Foreskin fibroblast (primary cell): ENCODE measurements at places on chromosomes 12 and 14.

DNA sequence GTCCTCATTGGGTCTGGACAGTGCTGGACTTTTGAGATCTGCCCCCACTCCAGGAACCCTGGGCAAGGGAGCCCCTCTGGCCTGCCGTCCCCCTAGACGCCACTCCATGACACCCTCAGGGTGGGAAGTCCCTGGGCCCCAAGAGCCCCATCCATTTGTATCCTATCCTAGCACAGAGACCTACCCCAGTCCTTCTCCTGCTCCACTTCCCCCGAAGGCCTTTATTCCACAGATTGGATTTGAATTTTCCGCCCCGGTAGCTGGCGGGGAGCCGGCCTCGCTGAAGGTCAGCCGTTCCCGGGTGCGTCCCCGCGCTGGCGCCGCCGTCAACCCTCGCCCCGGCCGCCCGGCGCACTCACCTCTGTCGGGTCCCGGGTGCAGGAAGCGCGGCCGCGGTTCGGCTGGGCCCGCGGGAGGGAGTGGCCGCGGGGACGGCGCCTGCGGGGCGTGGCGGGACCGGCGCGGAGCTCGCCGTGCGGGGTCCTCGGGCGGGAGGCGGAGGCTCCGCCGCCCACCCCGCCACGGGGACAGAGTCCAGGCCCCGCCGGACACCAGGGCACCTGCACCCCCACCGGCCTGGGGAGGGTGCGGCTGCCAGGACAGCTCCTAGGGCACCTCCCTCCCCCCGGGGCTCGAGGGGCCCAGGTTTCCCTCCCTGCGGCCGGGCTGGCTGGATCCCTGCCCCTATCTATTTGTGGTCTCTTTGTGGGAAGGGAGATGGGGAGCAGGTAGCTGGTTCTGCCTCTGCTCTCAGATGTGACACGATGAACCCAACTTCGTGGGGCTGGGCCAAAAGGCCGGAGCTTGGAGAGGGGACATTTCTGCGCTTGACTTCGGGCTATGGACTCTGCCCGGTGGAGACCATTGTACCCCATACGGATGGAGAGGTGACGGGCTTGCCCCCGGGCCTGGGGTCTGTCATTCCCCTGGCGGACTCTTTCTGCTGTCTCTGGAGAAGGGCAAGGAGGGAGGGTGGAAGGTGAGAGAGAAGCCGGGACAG lies 19.9 kb upstream of the GPR68 start:
- DNase-seq, result no peak

DNA sequence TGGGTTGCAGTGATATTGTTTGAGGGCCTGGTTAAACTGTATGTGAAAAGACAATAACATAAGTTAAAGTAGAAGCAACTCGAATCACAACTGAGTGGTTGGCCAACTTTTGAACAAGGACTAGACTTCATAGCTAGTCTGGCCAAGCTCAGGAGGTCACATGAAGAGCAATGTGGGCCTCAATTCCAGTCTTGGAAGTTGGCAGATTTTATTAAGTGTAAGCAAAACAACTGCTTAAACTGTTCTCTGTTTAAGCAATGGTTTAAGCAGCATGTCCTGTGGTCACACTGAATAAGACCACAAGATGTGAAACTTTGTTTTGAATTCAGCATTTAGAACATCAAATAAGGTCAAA lies 100.4 kb downstream of the TMTC3 start:
- DNase-seq, result peak; percentile 59

GRCh38 chr12:79648881-79649280 lies 41.9 kb downstream of the PAWR start:
- no peak for DNase-seq

DNA sequence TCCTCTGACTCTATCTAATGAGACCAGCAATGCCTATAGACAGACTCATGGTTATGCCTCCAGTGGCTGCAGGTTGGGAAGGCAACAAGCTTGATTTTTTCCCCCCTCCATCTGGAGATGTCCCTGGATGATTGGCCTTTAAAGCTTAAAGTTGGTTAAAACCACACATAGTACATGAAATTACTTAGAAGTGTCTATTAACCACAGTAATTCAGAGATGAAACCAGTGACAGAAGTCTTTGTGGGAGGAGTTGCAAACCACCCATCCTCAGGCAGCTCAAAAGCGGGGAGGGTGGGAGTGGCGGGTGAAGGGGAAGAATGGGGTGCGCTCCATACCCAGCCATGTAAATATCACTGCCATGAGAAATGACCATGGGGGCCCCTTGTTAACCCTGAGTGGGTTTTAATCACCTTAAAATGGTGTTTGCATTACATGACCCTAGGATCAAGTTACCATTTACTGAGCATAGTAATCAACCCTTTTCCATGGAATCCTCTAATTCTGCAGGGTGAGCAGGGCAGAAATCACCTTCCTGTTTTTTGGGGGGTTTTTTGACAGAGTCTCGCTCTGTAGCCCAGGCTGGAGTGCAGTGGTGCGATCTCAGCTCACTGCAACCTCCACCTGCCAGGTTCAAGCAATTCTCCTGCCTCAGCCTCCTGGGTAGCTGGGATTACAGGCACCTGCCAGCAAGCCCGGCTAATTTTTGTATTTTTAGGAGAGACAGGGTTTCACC lies 133.5 kb downstream of the FOXN3 start:
- DNase-seq, result no peak

GRCh38 chr12:107404981-107405380 lies 280.6 kb upstream of the PWP1 start:
- DNase-seq, result peak; percentile 29

- no peak for DNase-seq
These were observed 1814.2 kb upstream of the SEL1L start for GRCh38 chr14:83347874-83348273.

- no peak for DNase-seq
These were observed 2.1 kb downstream of the SUSD6 start for GRCh38 chr14:69613312-69614073.

GRCh38 chr12:46493150-46493833 lies 120.7 kb upstream of the SLC38A2 start:
- no peak for DNase-seq

GRCh38 chr14:68879321-68879781 lies 86.5 kb upstream of the ZFP36L1 start:
- no peak for DNase-seq

- DNase-seq, result peak; percentile 96
These were observed 5.3 kb upstream of the ACACB start for GRCh38 chr12:109110988-109111495.

- DNase-seq, result no peak
These were observed 67.7 kb upstream of the ARHGAP5 start for GRCh38 chr14:32009221-32009975.

GRCh38 chr14:28375295-28375694 lies 391.3 kb upstream of the FOXG1 start:
- DNase-seq, result no peak

DNA sequence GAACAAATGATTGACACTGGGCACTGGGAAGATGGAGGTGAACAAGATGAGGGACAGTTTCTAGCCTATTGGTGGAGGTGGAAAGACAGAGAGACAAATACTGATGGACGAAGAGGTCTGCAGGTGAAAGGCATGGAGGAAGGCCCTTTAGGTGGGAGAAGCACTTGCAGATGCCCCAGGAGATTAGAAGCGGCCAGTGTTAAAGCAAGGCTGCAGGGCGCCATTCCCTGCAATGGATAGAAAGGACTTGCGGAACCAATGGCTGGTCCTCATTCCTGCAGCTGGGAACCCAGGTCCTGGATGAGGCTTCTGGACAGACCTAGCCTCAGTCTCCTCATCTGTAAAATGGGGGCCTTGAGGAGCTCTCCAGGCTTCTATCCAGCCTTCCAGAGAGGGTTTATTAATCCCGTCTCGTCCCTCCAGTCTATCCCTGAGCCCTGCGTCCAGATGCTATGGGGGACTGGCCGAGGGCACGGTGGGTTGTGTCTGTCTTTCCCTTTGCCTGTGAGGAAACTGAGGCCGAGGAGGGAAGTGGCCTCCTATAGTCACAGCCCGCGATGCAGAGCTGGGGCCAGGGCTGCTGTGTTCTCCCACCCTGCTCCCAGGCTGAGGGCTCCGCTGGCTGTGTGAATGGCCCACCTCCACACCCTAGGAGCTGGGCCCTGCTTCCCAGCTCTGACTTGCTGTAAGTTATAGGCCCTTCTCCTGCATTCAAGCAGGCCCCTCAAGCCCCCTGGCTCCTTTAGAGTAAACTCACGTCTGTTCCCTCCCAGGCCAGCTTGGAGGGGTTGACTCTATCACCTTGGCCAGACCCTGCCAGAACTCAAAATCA lies 33.0 kb downstream of the CYP46A1 start:
- no peak for DNase-seq

GRCh38 chr12:68451261-68452077 lies 119.3 kb upstream of the MDM1 start:
- DNase-seq, result peak; percentile 74

DNA sequence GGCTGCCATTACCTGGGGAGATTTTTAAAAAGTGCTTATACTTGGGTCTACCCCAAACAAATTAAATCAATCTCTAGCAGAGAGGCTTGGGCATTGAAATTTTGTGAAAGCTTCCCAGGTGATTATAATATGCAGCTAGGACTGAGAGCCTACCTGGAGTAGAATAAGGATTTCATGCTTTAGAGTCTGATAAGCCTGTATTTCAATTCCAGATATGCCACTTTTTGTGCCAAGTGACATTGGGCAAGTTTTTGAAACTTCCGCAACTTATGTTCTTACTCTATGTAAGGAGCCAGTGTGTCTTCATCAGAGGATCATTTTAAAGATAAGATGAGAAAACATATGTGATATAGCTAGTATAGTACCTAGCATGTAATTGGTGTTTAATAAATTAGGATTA lies 159.8 kb upstream of the LRIG3 start:
- DNase-seq, result no peak

GRCh38 chr14:50829489-50830043 lies 1.4 kb downstream of the NIN start:
- no peak for DNase-seq

DNA sequence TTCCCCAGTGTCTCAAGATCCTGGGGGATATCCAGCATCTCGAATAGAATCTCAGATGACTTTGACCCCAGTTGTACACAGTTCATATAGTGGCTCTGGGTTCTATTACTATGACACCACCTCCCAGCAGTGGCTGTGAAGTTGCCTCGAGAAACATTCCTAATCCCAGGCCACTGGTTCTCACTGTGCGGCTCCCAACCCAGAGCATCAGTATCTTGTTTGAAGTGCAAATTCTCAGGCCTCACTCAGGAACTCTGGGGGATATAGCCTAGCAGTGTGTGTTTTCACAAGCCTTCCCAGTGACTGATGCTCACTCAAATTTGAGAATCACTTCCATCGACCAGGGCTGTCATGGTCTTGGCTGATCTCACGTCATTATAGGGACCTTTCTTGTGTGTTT lies 69.3 kb upstream of the IGF1 start:
- DNase-seq, result no peak

DNA sequence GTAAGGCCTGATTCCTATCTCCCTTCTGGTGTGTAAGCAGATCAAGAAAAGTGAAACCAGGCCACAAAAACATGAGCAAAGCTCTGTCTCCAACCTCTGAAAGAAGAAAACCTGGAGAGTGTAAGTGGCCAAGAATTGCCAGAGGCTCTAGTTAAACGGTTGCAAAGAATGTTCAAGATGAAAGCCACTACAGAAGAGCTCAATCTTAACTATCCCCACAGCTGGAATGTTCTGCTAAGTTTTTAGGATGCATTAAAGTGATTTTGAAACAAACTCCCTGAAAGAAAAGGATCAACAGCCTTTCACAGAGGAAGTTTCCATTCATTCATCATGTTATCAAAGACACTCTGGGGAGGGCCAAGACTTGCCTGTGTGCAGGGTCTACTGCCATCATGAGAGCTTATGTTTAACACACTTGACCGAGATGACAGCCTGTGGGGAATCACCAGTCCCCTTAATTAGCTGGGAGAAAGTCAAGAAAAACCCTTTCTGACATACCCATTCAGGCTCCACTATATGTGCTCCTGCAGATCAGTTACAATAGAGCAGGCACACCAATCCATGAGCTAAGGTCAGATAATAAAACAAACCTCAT lies 128.0 kb upstream of the OVCH1 start:
- DNase-seq, result no peak
